ENCODE measurements at places on chromosomes 16 and 17.

DNA sequence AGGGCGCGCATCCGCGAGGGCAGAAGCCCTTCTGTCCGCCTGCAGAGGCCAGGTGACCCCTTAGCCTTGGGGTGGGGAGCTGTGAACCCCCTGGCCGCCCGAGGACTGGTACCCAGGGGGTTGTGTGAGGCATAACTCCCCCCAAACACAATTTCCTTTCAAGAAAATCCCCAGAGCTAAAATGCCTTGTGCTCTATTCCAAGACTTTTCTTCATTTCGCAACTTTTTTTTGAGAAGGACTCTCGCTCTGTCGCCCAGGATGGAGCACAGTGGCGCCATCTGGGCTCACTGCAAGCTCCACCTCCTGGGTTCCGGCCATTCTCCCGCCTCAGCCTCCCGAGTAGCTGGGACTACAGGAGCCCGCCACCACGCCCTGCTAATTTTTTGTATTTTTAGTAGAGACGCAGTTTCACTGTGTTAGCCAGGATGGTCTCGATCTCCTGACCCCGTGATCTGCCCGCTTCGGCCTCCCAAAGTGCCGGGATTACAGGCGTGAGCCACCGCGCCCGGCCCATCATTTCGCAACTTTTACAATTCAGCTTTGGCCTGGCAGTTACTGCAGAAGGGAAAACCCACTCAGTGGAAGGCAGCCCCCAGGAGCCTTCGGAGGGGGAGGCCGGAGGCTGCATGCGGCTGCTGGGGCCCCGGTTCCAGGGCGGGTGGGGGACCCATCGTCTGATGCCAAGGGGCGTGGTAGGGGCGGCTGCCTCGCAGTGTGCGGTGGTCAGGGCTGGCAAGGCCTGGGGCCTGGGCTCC, 963 bp upstream of the APRT start:
- DNase-seq, result no peak

GRCh38 chr17:67773246-67773645, 52.1 kb upstream of the BPTF start:
- no peak for DNase-seq

DNA sequence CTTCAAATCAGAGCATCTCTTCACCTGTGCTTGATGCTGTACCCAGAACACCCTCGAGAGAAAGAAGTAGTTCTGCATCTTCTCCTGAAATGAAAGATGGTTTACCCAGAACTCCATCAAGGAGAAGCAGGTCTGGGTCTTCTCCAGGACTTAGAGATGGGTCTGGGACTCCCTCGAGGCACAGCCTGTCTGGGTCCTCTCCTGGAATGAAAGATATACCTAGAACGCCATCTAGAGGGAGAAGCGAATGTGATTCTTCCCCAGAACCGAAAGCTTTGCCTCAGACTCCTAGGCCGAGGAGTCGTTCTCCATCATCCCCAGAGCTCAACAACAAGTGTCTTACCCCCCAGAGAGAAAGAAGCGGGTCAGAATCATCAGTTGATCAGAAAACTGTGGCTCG, 12.3 kb downstream of the SRRM2 start:
- no peak for DNase-seq

- DNase-seq, result no peak
Observed at GRCh38 chr16:10856042-10856441, 21.0 kb upstream of the CIITA start.

- DNase-seq, result no peak
Observed at GRCh38 chr16:66961914-66962313, 848 bp downstream of the CES3 start.

GRCh38 chr16:75044800-75045361, 46.1 kb downstream of the ZNRF1 start:
- no peak for DNase-seq

DNA sequence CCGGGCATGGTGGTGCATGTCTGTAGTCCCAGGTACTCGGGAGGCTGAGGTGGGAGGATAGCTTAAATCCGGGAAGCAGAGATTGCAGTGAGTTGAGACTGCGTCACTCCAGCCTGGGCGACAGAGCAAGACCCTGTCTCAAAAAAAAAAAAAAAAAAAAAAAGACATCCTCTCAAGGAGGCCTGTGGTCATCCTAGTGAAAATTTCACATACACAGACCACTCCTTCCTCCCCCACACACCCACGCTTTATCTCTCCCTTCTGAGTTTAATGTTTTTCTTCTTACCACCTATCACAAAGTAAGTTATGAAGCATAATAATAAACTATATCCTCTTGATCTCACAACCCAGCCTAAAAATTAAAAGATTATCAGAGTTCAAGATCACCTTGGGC, 1.3 kb upstream of the NOL11 start:
- DNase-seq, result no peak

GRCh38 chr17:49822829-49823228, 25.0 kb downstream of the TAC4 start:
- DNase-seq, result no peak

- DNase-seq, result no peak
Observed at GRCh38 chr17:54920819-54921218, 20.2 kb downstream of the TOM1L1 start.

DNA sequence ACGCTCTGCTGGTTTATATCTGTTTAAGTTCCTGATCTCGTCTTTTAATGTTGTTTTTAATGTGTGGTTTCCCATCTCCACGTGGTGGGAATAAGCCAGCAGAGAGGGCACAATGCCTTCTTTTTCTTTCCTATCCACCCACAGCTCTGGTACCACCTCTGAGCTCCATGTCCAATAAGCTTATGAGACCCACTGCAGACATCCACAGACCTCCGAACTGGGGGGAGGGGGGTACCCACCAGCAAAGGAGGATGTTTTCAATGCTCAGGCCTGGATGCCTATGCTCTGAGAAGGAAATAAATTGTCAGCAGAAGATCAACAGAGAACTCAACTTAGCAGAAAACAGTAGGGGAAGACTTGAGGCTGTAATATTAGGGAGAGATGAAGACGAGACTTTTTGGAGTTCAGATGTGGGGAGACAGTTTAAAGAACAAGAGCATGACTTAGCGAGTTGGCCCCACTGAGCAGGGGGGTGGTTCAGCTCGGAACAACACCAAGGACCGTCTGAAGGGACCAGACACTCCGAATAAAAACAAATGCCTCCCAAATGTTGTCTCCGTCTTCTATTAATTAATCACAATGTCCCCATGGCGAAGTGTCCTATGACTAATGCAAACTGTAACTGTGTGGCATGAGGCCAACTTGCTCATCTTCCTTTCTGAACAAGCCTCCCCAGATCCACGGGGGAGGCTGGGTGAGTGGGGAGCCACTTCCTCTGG, 62.7 kb downstream of the GAS7 start:
- DNase-seq, result no peak

- DNase-seq, result no peak
Observed at GRCh38 chr17:63984651-63985386, 12.1 kb upstream of the SCN4A start.

GRCh38 chr16:10120953-10121352, 61.3 kb downstream of the GRIN2A start:
- DNase-seq, result no peak

GRCh38 chr17:58734811-58735210, 20.8 kb upstream of the PPM1E start:
- no peak for DNase-seq

- no peak for DNase-seq
Observed at GRCh38 chr16:77137045-77137444, 53.9 kb upstream of the MON1B start.

DNA sequence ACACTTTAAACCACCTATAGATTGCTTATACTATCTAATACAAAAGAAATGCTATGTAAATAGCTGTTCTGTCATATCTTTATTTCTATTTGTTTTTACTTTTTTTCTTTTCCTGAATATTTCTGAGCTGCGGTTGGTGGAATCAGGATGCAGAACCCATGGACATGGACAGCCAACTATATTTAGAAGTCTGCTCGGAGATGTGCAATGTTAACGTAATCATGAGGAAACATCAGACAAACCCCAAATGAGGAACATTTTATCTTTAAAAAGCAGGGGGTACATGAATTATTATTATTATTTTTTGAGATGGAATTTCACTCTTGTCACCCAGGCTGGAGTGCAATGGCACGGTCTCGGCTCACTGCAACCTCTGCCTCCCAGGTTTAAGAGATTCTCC, 31.4 kb upstream of the GHDC start:
- DNase-seq, result no peak

DNA sequence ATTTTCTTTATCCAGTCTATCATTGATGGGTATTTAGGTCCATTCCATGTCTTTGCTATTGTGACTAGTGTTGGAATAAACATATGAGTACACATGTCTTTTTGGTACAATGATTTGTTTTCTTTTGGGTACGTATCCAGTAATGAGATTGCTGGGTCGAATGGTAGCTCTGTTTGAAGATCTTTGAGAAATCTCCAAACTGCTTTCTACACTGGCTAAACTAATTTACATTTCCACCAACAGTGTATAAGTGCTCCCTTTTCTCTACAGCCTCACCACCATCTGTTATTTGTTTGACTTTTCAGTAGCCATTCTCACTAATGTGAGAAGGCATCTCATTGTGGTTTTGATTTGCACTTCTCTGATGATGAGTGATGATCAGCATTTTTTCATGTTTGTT, 103.7 kb downstream of the GOSR1 start:
- no peak for DNase-seq

GRCh38 chr16:87691686-87692079, 74.1 kb downstream of the KLHDC4 start:
- DNase-seq, result no peak

GRCh38 chr17:82871056-82871775, 31.4 kb upstream of the ZNF750 start:
- DNase-seq, result no peak

DNA sequence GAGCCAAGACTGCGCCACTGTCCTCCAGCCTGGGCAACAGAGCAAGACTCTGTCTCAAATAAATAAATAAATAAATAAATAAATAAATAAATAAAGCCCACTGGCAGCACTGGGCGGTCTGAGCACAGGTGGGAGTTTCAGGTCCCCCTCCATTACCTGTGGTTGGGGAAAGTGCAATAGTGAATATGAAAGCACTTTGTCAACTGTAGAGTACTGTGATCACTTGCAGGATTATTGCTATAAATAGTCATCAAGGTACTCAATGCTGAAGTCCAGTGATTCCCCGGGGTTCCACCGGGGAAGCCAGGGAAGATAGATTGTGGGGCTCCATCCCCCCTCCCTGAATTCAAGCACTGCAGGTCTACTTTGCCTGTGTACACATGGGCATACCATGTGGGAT, 42.7 kb upstream of the CPNE2 start:
- no peak for DNase-seq

DNA sequence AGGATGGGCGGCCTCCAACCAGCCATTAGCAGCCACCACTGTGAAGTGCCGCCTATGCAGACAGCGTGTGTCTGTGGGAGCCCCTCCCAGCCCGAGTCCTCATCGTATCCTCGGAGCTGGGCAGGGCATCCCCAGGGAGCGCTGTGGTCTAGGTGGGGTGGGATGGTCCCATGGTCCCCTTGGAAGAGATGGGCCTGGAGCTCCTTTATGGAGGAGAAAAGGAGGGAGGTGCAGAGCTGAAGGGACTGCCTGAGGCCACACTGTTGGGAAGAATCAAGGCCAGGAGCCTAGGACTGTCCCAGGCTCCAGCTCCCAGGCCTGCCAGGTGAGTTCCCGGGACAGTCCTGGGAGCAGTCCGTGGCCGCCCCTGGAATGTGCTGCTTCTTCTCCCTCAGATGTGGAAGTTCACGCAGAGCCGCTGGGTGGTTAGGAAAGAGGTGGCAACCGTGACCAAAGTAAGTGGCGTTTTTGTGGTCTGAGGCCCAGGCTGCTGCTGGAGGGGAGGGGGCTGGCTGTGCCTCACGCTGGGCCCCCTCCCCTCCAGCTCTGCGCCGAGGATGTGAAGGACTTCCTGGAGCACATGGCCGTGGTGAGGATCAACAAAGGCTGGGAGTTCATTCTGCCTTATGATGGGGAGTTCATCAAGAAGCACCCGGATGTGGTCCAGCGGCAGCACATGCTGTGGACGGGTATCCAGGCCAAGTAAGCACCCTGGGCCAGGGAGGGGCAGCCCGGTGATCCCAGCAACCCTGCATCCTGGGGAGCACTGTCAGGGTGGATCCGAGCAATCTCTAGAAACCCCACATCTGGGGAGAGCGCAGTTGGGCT, 27.0 kb downstream of the POLR3E start:
- no peak for DNase-seq

DNA sequence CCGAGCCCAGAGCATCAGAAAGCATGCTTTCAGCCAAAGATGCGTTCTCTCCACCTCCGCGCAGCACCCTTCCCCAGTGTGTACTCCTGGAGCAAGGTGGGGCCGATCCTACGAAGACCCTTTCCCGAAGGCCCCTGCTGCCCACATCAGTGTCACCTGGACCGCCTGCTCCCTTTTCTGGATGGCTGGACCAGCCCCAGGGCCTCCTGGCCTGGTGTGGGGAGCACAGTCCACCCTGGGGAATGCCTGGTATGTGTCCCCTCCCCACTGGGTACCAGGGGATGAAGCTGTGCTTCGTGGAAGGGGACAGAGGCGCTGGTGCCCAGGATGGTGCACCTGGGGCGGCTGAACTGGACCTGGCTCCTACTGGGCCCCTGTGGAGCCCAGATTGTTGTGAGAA, 173.8 kb downstream of the SEC14L1 start:
- DNase-seq, result no peak

DNA sequence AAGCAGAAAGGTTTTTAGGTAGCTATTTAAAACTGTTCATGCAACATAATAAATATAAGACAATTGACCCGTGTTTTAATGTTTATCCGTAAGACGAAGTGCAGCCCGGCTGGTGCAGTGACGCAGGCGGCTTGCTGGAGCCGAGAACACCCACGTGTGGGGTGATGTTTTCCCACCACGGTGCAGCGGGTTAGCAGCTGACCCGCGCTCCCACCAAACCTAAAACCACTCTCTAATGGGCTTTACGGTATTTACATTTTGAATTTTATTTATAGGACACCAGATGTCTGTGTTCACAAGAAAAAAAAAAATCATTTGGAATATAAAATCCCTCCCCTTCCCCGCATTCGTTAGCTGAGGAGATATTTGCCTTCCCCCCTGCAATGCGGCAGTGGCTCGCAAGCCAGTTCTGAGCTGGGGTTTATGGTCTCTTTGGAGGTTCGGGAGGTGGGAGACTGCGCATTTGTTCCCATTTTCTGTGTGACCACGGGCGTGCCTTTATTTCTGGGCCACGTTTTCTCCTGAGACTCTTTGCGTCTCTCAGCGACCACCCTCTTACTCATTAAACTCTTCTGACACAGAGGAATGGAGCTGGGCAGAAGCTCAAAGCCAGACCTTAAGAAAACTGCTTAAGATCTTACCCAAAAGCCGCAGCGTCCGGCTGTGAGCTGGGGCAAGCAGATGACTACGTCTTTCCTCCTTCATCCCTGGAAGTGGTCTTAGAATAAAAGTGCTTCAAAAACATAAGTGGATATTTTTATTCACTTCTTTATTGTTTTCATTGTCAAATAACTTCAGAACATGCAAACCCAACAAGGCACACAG, 301.1 kb downstream of the IRF8 start:
- DNase-seq, result no peak

- DNase-seq, result no peak
Observed at GRCh38 chr17:38417210-38417951, 10.9 kb upstream of the ARHGAP23 start.

GRCh38 chr16:19304750-19305149, 19.2 kb downstream of the CLEC19A start:
- DNase-seq, result no peak

GRCh38 chr16:47316442-47317015, 144.3 kb downstream of the ITFG1 start:
- no peak for DNase-seq

Measured in nucleus accumbens (tissue), 56 donors.